ENCODE measurements at places on chromosomes 16 and 17. TPM values are rescaled to one million over a fixed set of nuclear protein-coding genes. Genes with fewer than 3 reads are reported as not detected.

The KRTAP4-9 gene
- not detected for polyA plus RNA-seq

The SGCA gene
- polyA plus RNA-seq, result 151 TPM

The BTBD17 gene
- not detected for polyA plus RNA-seq

The ANKRD40CL gene
- not detected for polyA plus RNA-seq

The TMEM256 gene
- 69.7 TPM for polyA plus RNA-seq

The LIG3 gene
- 12.2 TPM for polyA plus RNA-seq

The TAC4 gene
- polyA plus RNA-seq, result not detected
